ENCODE measurements at places on chromosomes 3 and 15.

DNA sequence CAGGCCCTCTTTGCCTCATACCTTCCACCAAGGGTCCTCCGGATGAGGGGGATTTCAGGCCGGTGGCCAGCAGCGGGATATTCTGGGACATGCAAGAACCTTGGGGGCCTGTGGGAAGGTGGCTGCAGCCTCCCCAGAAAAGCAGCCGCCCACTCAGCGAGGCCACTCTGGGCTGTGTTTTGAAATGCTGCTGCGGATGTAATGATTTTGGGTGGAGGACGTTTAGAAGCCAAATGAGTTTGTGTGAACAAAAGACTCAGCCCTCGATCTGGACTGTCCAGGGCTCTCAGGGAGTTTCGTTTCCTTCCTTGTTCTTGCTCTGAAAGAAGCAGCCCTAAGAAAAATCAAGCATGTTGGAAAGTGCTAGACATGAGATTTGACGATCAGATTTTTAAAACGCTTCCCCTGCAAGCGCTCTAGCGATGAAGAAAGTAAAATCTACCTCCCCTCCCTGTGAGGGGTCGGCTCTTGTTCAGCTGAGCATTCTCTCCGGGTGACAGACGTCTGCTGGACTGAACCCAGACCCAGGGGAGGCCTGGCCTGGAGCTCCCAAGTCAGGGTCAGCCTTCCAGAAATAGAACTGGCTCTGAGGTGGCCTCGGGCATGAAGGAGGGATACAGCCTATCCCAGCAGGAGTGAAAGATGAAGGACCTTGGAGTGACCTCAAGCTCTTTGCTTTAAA is 12.9 kb downstream of the HEG1 start:
- DNase-seq, result no peak

DNA sequence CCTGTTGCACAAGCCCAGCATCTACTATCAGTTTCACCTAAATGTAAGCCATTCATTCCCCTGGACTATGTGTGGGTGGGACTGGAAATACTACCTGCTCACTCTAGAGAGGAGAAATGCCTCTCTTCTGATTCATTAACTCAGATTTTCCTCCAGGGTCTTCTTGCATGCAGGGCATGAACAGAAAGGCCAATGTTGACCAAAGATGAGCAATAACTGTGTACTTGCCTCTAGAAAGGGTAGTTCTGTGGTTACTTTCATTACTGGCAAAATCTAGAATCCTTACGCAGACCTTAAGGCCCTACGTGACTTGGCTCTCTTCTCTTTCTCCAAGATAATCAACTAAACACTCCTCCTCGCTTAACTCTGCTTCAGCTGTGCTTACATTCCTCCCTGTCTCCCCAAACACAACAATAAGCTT is 81.4 kb upstream of the PSMD6 start:
- no peak for DNase-seq

DNA sequence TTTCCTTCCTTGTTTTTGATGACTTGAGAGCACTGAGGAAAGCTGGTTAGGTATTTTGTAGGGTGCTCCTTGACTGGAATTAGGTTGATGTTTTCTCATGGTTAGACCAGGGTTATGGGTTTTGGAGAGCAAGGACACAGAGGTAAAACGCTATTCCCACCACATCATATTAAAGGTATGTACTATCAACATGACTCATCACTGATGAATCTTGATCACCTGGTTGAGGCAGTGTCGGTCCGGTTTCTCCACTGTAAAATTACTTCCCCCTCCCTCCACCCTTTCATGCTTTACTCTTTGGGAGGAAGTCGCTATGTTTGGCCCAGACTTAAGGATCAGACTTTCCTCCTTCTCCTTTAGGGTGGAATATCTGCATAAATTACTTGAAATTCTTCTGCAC is 201.6 kb downstream of the EDEM1 start:
- no peak for DNase-seq

GRCh38 chr3:64578062-64578770 is 109.6 kb downstream of the ADAMTS9 start:
- DNase-seq, result no peak

- no peak for DNase-seq
Observed at GRCh38 chr15:35092311-35092710, 7.2 kb upstream of the NANOGP8 start.

DNA sequence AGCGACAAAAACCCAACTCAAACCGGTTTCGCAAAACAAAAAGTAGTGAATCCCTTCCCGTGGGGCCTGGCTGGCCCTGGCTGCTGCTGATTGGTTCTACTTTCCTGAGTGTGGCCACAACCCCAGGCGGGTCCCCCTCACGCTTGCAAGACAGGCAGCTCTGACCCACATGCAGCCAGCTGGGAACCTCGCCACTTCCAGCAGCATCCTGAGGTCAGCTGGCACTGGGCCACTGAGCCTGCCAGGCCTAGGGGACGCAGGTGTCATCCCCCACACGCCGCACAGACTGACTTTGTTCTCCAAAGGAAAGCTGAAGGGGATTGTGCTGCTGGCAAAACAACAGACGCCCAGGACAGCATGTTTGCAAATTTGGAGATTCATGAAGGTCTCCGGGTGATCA is 111.1 kb downstream of the TPRA1 start:
- DNase-seq, result no peak

- DNase-seq, result no peak
Observed at GRCh38 chr3:144361002-144361401, 389.4 kb downstream of the DIPK2A start.

Data from RPMI8226 (cell line).